RPMI7951 (cell line): ENCODE measurements at places on chromosomes 7 and 10. TPM values are rescaled to one million over a fixed set of nuclear protein-coding genes. Genes with fewer than 3 reads are reported as not detected.

- DNase-seq = no peak
Observed at GRCh38 chr7:155414547-155415492, 43.1 kb upstream of the EN2 start.

- DNase-seq = no peak
Observed at GRCh38 chr7:21472029-21472428, 44.1 kb downstream of the SP4 start.

Gene AKR1C8
- total RNA-seq = not detected in 2 replicates

DNA sequence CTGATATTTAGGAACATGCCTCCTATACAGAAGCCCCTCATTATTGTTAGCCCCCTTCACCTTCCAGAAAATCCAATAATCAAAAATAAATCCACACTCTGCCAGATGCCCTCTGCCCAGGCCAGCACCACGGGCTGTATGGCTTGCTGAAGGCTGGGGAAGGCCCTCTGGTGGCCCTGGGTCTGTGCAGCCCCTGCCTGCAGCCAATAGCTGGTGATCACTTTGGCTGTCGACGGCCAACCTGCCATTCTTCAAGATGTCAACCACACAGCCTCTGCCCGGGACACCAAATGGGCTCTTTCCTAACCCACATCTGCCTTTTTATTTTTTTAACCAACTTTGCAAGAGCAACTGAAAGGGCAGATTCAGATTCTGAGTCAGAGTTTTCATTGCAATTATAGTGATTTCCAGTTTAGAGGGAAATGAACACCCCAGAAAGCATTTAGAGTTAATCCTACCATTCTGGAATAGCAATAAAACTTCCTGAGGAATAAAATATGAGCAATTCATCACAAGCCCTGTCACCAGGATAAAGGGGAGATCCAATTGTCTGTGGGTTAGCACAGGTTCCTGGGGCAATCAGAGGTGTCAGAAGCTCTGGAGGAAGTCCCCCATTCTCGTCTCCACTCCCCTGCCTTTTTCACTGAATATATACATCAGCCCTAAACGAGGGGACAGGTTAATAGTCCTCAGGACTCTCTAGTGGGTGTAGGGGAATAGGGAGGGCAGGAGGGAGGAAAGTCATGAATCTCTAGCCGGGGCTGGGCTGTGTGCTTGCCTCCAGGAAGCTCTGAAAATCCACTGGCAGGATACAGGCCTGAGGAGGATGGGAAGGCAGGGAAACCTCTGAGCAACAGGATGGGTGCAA lies 211.3 kb downstream of the GRID1 start:
- DNase-seq = no peak

- no peak for DNase-seq
Observed at GRCh38 chr7:117284692-117285091, 38.2 kb downstream of the WNT2 start.

Gene OR2A7
- total RNA-seq = 0.24 TPM in 1 of 2 replicates, not detected in the other

GRCh38 chr7:47890125-47890524 lies 58.1 kb downstream of the PKD1L1 start:
- no peak for DNase-seq

DNA sequence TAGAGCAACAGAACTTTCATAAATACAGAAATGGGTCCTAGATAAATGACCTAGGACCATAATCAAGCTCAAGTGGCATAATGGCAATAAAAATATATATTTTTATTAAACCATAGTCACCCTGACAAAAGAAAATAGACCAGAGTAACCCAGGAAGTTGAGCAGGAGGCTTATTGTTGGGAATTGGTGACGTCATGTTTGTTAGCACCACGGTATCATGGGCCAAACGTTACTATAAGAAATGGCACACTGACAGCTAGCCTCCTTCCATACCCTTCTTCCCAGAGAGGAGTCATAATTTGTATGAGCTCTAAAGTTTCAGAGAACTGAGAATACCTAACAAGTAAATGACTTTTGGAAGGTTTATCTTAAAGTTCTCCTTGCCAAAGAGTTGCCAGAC lies 1698.2 kb downstream of the REEP3 start:
- DNase-seq = no peak

DNA sequence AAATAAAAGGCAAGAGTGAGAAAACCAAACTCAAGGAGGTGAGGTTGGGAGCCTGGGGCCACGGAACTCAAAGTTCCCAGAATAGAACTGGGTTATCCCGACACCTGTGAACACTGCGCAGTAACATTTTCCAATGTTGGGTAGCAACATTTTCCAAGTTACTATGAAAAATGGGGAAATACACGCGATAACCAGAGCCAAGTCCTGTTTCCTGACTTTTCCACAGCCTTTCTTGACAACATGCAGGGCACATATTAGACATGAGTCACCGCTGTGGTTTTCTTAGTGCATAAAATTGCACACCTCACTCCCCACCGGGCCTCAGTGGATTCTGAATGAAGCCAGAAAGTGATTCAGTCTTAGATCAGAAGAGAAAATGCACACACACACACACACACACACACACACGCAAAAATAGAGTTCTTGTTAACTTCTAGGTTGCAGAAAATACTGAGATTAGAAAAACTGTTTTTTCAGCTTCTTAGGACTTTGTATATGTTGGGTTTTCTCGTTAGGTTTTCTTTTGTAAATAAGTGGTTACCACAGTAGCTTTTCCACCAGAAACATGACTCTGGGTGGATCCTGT lies 70.0 kb downstream of the CAMK1D start:
- peak; percentile 96 for DNase-seq

- DNase-seq = no peak
Observed at GRCh38 chr10:127071126-127071525, 125.3 kb downstream of the INSYN2A start.

Gene GARIN1A
- 0.10 and 0.48 TPM in 2 replicates for total RNA-seq

- DNase-seq = peak; percentile 58
Observed at GRCh38 chr7:131688738-131689661, 132.6 kb upstream of the PODXL start.

DNA sequence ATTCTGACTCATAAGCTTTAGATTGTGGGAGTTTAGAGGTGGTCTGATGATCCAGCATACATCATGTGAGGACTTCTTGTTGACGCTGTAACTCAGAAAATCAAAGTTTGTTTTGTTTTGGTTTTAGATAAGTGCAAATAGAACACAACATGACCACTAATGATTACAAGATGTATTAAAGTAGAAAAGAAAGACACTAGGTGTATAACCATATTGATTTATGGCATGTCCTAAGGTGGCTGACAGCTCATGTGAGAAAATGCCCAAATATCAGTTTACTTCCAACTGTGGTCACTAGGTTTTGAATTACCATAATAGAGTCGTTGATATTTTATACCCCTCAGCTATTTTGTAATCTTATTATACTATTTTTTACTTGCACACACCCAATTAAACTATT lies 1131.4 kb upstream of the PHF14 start:
- DNase-seq = no peak

Gene IGFBP1
- not detected in 2 replicates for total RNA-seq

DNA sequence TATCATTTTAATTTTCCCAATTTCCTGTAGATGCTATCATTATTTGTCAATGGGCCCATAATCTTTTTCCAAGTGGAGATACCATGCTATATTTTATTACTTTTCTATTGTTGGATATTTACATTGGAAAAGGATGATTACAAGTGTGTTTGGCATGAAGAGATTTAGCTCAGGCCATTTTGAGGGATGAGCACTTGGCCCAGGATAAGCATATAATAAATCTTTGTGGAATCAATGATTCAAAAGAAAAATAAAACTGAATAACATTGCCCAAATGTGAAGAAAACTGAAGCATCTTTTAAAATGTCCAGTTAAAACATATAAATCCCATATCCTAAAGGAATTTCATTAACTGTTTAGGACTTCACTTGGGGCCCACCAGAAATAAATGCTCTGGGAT lies 260.9 kb upstream of the BMPER start:
- no peak for DNase-seq

Gene C10orf62
- 0.10 TPM in 1 of 2 replicates, not detected in the other for total RNA-seq

GRCh38 chr7:128908750-128909624 lies 1.5 kb downstream of the KCP start:
- no peak for DNase-seq

Gene CYP2C9
- 0.29 TPM in 1 of 2 replicates, not detected in the other for total RNA-seq

- DNase-seq = peak; percentile 72
Observed at GRCh38 chr7:18402488-18403183, 92.9 kb upstream of the HDAC9 start.

DNA sequence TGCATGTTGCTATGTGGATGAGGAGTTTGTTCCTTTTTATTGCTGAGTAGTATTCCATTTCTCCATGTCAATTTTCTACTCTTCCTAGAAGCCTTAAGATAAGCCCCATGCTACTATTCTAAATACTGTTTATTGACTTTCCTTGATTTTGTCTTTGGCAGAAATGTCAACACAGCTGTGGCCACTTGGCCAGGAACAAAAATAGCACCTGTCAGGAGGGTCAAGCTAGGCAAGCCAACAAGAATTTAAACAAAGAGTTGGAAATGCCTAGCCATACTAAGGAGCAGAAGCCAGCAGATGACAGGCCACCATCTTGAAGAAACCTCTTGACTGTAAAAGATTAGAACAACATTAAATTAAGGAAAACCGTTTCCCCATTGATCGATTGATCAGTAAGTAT lies 34.7 kb downstream of the JAZF1 start:
- no peak for DNase-seq

DNA sequence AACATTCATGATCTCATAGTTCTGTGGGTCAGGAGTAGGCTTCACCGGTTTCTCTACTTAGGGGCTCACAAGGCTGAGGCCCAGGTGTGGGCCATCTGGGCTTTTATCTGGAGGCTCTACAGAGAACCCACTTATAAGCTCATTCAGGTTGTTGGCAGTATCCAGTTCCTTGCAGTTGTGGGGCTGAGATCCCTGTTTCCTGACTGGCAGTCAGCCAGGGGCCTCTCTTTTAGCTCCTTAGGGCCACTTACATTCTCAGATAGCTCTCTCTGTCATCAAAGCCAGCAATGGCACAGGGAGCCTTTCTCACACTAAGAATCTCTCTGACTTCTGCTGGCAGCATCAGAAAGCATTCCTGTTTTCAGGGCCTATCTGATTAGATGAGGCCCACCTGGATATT lies 18.2 kb upstream of the HECTD2 start:
- DNase-seq = no peak

Gene SLC26A5
- not detected in 2 replicates for total RNA-seq

DNA sequence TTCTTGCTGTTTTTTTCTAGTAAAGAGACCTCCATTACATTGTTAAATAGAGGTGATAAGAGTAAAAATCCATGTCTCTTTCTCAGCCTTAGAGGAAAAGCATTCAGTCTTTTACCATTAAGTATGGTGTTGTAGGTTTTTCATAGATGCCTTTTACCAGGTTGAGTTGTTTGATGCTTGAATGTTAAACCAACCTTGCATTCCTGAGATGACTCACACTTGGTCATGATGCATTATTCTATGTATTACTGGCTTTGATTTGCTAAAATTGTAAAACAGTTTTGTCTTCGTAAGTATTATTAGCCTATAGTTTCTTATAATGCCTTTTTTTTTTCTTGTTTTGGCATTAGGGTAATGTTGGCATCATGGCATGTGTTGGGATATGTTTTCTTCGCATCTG lies 90.0 kb downstream of the ANKRD61 start:
- peak; percentile 37 for DNase-seq

DNA sequence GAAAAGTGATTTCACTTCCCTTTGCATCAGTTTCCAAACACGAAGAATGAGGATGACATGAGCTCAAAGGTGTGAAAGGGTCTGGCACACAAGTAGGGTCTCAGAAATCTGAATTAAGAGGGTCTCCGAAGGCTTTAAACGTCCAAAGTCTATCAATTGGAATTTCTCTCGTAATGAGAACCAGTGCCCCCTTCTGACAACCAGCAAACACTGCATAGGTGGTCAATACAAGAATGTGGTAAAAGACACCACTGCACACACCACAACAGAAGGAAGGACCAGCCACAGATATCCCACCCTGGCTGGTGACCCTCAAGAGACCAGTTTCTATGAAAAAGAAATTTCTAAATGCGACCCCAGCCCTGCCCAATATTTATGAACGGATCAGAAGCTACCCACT lies 78.1 kb downstream of the CALN1 start:
- no peak for DNase-seq

Gene UNC5B
- 19.3 and 25.3 TPM in 2 replicates for total RNA-seq

DNA sequence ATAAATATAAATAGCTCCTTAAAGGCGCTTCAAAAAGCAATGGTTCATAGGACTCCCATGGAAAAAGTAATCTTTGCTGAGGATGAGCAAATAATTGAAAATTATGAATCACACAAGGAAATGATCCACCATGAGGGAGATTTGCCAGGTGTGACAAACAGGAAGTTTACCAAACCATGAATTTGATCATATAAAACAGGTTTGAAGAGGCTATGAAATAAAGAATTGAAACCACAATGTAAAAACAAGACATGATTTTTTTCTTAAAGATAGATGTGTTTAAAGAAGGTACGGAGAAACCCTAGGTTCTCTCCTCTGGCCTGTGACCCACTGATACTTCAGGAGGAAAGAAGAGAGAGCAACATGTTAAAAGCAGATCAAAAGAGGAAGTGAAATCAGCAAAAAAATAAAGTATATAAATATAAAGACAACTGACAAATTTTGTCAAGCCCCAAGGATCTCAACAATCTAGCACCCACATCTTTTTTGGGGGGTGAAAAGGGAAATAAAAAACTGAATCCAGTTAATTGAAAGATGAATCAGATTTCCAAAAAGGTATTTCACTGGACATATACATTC lies 111.3 kb upstream of the ASAH2 start:
- no peak for DNase-seq

Gene CALML3
- total RNA-seq = not detected in 2 replicates

GRCh38 chr7:98374285-98374680 lies 26.6 kb downstream of the BAIAP2L1 start:
- DNase-seq = no peak

Gene MOGAT3
- total RNA-seq = not detected in 2 replicates

- DNase-seq = no peak
Observed at GRCh38 chr7:100370303-100370702, 3.0 kb upstream of the PILRA start.

- DNase-seq = peak; percentile 23
Observed at GRCh38 chr7:1223196-1223981, 9.3 kb upstream of the UNCX start.

DNA sequence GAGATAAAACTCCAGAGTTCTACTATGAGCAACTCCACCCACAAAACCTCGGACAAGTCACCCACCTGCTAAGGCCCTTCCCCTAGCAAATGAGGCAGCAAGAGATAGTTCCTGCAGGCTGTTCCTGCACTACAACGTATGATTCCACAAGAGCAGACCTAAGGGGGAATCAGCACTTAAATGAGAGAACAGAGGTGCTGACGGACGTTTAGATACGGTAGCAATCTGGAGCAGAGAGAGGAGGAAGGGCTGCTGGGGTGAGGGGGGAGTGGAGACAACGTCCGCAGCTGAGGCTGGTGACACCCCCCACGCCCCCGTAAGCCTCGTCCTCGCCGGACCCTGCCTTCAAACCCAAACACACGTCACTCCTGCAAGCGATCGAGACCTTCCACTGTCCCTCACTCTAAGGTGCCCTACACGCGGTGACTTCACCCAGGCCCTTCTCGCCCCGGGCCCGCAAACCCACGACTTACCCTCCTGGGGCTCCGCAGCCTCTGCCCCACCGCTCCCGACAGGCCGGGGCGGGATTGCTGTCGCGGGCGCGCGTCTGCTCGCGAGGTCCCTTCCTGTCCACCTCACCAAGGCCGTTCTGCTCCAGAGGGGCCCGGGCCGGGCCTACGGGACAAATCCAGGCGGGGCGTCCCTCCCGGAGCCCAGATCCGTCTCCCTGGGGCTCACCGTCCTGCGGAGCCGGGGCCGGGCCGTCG lies 635 bp downstream of the ZNF12 start:
- DNase-seq = peak; percentile 44
